Osteoblast (primary cell): ENCODE measurements at places on chromosomes 2 and 18.

GRCh38 chr18:51569153-51569552, 371.7 kb upstream of the MEX3C start:
- no peaks in the 10 kb centered on the region for H3K36me3 ChIP-seq
- DNase-seq = no peak
- H3K4me1 ChIP-seq = no peaks in the 10 kb centered on the region
- H3K4me3 ChIP-seq = no peak overlapping the region
- H3K27me3 ChIP-seq = no peaks in the 10 kb centered on the region

GRCh38 chr2:197908990-197909776, 104.8 kb downstream of the PLCL1 start:
- H3K4me1 ChIP-seq = peaks cover 11% of the 10 kb centered on the region
- H3K27me3 ChIP-seq = no peaks in the 10 kb centered on the region
- no peak overlapping the region for H3K4me3 ChIP-seq
- peak; percentile 80 for DNase-seq

DNA sequence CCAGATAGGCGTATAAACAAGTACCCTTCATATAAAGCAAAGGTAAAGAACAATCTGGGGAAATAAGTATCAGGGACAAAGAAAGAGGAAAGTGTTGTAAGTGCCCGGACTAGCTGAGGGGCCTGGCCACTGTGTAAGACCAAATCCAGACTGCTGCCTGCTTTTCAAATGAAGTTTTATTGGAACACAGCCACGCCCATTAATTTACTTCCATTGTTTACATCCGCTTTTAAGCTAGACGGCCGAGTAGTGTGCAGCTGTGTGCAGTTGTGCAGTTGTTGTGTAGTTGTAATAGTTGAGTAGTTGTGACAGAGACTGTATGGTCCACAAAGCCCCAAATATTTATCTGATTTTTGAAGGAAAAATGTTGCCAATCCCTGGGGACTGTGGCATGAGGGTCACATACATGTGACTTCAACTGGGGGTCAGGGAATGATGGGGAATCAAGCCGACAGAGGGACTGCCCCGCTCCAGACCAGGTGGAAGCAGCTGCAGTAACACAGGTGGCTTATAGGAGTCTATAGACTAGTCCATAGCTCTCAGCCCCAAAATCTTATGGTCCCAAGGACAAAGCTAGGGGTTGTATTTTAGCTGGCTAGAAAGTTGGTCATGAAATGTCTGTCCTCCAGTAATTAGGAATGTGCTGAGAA, 30.0 kb downstream of the FHL2 start:
- peak overlapping the region; percentile 70 for H3K27ac ChIP-seq
- H3K36me3 ChIP-seq = peaks cover 100% of the 10 kb centered on the region
- H3K27me3 ChIP-seq = no peaks in the 10 kb centered on the region
- peaks cover 82% of the 10 kb centered on the region for H3K4me1 ChIP-seq

DNA sequence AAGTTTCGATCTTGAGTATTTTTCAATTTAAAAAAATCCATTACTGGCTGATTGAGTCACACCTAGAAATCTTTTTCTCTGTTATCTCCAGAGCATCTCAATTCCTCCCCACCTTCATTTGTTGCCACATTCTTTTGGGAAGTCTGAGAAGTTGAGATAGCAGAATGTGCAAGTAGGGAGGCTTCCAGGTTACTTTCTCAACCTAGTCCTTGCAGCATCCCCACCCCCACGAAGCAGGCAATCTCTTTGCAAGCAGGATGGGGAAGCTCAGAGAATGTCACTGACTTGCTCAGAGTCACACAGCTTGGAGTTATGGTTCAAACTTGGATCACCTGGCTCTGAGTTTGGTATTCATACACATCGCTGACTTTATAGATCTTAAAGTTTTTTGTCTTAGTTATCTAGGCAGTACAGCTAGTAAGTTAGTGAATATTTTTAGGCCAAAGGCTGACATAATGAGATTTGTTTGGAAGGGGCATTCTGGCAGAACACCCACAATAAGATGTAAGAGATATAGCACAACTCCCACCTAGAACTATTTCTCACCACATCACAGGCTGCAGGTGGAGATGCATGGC, 25.9 kb upstream of the LCLAT1 start:
- H3K4me1 ChIP-seq = peaks cover 35% of the 10 kb centered on the region
- H3K27me3 ChIP-seq = no peaks in the 10 kb centered on the region
- no peak overlapping the region for H3K4me3 ChIP-seq
- DNase-seq = no peak

GRCh38 chr2:205139822-205140463, 542.4 kb upstream of the NRP2 start:
- H3K27ac ChIP-seq = no peak overlapping the region
- no peaks in the 10 kb centered on the region for H3K36me3 ChIP-seq
- no peaks in the 10 kb centered on the region for H3K27me3 ChIP-seq
- peak; percentile 39 for DNase-seq

DNA sequence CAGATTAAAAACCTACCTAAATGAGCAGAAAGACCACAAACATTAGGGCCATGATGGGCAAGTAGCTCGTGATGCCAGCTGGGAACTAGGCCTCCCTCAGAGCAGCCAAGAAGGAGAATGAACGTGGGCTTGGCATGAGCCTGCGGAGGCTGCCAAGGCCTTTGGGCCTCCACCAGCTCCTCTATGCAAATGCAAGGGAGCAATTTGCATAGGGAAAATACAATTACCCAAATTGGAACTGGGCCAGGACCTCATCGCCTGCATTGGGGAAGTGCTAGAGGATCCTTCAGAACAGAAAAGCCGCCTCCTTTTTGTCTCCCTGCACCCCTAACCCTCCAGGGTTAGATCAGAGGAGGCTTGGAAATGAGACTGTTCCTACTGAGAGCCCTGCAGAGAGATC, 326.4 kb downstream of the SMAD2 start:
- H3K27ac ChIP-seq = no peak overlapping the region
- no peaks in the 10 kb centered on the region for H3K4me1 ChIP-seq
- no peaks in the 10 kb centered on the region for H3K36me3 ChIP-seq
- no peak for DNase-seq
- no peaks in the 10 kb centered on the region for H3K27me3 ChIP-seq

GRCh38 chr2:136920652-136921333, 155.4 kb downstream of the THSD7B start:
- DNase-seq = no peak
- no peaks in the 10 kb centered on the region for H3K36me3 ChIP-seq
- H3K27ac ChIP-seq = no peak overlapping the region
- H3K4me3 ChIP-seq = no peak overlapping the region
- no peaks in the 10 kb centered on the region for H3K4me1 ChIP-seq

GRCh38 chr2:42008241-42008921, 39.4 kb upstream of the PKDCC start:
- H3K4me3 ChIP-seq = no peak overlapping the region
- DNase-seq = no peak
- no peaks in the 10 kb centered on the region for H3K36me3 ChIP-seq
- peaks cover 31% of the 10 kb centered on the region for H3K27me3 ChIP-seq

GRCh38 chr2:47569658-47570475, 166.9 kb downstream of the MSH2 start:
- no peak overlapping the region for H3K4me3 ChIP-seq
- no peaks in the 10 kb centered on the region for H3K36me3 ChIP-seq
- H3K4me1 ChIP-seq = no peaks in the 10 kb centered on the region
- peaks cover 72% of the 10 kb centered on the region for H3K27me3 ChIP-seq

GRCh38 chr2:20624884-20625485, 25.9 kb downstream of the HS1BP3 start:
- DNase-seq = peak; percentile 23
- no peak overlapping the region for H3K4me3 ChIP-seq
- no peak overlapping the region for H3K27ac ChIP-seq
- H3K36me3 ChIP-seq = no peaks in the 10 kb centered on the region
- H3K4me1 ChIP-seq = no peaks in the 10 kb centered on the region

GRCh38 chr2:236046715-236047114, 121.5 kb downstream of the GBX2 start:
- no peak for DNase-seq
- no peaks in the 10 kb centered on the region for H3K27me3 ChIP-seq
- peaks cover 7% of the 10 kb centered on the region for H3K36me3 ChIP-seq
- H3K27ac ChIP-seq = no peak overlapping the region
- H3K4me3 ChIP-seq = no peak overlapping the region

- no peaks in the 10 kb centered on the region for H3K27me3 ChIP-seq
- peaks cover 21% of the 10 kb centered on the region for H3K36me3 ChIP-seq
- H3K4me3 ChIP-seq = no peak overlapping the region
- DNase-seq = no peak
Observed at GRCh38 chr2:84443477-84443876, 15.6 kb downstream of the SUCLG1 start.

DNA sequence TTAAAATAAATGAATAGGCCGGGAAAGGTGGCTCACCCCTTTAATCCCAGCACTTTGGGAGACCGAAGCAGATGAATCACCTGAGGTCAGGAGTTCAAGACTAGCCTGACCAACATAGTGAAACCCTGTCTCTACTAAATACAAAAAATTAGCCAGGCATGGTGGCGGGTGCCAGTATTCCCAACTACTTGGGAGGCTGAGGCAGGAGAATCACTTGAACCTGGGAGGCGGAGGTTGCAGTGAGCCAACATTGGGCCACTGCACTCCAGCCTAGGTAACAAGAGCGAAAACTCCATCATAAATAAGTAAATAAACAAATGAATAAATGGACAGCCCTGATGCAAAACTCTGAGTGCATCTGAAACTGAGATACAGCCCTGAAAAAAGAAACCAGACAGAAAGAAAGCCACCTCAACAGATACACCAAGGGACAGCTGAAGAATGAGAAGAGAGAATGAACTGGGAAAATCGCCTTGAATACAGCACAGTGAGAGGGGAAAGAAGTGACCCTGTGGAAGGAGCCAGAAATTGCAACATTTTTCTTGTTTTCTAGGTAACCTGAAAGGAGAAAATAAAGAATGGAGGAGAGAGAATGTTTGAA, 64.4 kb downstream of the TRABD2A start:
- H3K4me3 ChIP-seq = no peak overlapping the region
- H3K4me1 ChIP-seq = no peaks in the 10 kb centered on the region
- H3K27me3 ChIP-seq = peaks cover 5% of the 10 kb centered on the region
- no peaks in the 10 kb centered on the region for H3K36me3 ChIP-seq
- no peak overlapping the region for H3K27ac ChIP-seq

GRCh38 chr2:65231892-65232477, 4.4 kb downstream of the ACTR2 start:
- no peaks in the 10 kb centered on the region for H3K27me3 ChIP-seq
- H3K36me3 ChIP-seq = peaks cover 31% of the 10 kb centered on the region
- H3K27ac ChIP-seq = peak overlapping the region; percentile 98

DNA sequence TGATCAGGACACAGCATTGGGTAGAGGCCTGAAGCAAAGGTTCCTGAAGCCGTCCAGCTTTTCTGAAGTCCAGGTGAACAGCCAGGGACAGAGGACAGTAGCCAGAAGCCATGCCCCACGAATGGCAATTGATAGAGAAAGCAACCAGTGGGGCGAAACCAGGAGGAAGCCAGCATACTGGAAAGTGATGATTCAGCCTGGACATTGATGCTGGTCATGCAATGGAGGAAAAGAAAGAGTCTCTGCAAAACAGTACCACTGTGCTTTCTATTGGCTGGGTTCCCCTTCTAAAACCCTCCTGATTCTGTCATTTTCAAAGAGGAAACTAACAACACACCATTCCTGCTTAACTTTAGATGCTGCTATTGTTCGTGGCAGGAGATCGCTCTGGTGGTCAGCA, 221.4 kb upstream of the EPAS1 start:
- H3K36me3 ChIP-seq = no peaks in the 10 kb centered on the region
- H3K27ac ChIP-seq = peak overlapping the region; percentile 75
- H3K4me3 ChIP-seq = peak overlapping the region; percentile 28
- DNase-seq = peak; percentile 54
- no peaks in the 10 kb centered on the region for H3K27me3 ChIP-seq

GRCh38 chr2:204023088-204023487, 86.5 kb downstream of the ICOS start:
- H3K4me1 ChIP-seq = peaks cover 4% of the 10 kb centered on the region
- H3K36me3 ChIP-seq = no peaks in the 10 kb centered on the region
- H3K27me3 ChIP-seq = peaks cover 10% of the 10 kb centered on the region
- no peak overlapping the region for H3K27ac ChIP-seq
- no peak for DNase-seq

DNA sequence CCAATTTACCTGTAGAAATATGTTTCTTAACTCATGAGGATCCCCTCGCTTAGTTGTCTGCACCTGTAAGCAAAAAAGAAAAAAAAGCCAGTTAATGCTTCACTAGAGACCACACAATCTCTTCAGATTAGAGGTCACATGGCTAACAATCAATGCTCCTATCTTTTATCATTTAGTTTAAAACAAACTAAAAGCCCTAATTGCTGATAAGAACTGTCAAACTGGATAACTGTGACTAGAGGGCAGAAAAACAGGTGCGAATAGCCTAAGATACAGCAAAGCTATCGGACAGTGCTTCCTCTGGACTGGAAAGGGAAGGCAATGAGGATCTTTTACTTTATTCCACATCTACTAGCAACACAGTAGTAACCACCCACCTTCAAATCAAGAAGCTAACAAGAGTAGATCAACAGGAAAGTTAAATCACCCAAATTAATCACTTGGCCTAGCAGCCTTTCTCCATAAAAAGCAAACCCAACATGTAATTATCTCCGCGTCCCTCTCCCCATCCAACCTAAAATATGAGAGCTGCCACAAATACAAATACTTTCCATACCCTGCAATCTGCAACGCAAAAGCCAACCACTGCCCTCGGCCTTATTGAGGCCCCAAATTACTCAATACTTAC, 734 bp downstream of the SLC25A12 start:
- no peak for DNase-seq
- peaks cover 19% of the 10 kb centered on the region for H3K4me1 ChIP-seq
- peak overlapping the region; percentile 95 for H3K4me3 ChIP-seq
- no peaks in the 10 kb centered on the region for H3K36me3 ChIP-seq

- no peak overlapping the region for H3K4me3 ChIP-seq
Observed at GRCh38 chr18:54860941-54861340, 32.7 kb downstream of the RAB27B start.

DNA sequence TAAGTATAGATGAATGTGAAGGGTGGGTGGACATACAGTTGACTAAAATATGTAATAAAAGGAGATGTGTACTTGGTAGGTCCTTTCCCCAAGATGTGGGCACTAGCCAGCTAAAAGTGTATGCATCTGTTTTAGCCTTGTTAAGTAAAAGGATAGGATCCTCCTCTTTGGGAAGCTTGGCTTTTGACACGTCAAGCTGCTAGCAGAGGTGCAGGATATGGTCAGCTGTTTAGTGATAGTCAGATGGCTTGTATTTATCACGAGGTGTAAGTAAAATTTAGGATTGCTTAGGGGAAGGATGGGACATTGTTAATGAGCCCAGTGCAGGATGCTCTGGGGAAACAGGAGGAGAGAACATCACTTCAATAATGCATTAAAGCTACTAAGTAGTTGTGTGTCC, 1.5 kb downstream of the MFSD6 start:
- DNase-seq = peak; percentile 47
- H3K4me1 ChIP-seq = peaks cover 3% of the 10 kb centered on the region
- peaks cover 18% of the 10 kb centered on the region for H3K27me3 ChIP-seq
- no peak overlapping the region for H3K4me3 ChIP-seq
